ENCODE measurements at places on chromosomes 4 and X.

GRCh38 chr4:109125084-109125483 lies 177.4 kb downstream of the COL25A1 start:
- DNase-seq: no peak

DNA sequence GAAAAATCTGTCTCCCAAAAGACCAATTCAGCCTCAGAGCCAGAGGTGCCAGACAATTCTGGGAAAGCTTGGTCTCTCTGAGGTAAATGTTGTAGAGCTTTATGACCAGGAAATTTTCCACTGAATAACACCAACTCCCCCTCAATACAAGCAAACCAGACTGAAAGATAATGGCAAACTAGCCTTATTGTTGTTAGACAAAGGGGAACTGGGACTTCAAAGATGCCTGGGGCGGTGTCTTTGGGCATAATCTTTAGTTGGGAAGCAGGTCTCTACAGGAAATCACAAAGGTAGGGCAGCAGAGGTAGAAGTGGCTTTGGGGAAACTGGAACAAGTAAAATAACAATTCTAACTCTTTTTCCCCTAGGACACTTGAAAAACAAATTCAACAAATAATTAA lies 12.0 kb downstream of the COL4A6 start:
- DNase-seq: no peak

GRCh38 chrX:126719208-126719607 lies 100.3 kb upstream of the PRR32 start:
- DNase-seq: no peak

GRCh38 chr4:152356428-152357034 lies 179.4 kb downstream of the FBXW7 start:
- DNase-seq: peak; percentile 78

DNA sequence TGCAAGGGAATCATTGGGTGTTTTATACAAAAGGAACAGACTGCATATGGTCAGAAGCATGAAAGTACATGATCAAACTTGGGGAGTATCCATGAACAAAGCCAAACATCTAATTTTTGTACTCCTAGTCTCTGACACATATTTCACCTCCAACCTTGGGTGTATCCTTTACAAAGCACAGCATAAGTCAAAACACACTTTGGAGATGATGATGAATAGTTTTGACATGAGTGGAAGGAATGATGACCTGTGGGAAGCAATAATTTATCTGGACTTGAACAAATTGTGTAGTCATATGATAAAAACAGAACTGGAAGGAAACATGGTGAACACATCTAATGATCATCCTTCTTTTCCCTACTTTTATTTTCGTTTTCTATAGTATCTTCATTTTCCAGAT lies 108.7 kb upstream of the PLS3 start:
- DNase-seq: peak; percentile 27

DNA sequence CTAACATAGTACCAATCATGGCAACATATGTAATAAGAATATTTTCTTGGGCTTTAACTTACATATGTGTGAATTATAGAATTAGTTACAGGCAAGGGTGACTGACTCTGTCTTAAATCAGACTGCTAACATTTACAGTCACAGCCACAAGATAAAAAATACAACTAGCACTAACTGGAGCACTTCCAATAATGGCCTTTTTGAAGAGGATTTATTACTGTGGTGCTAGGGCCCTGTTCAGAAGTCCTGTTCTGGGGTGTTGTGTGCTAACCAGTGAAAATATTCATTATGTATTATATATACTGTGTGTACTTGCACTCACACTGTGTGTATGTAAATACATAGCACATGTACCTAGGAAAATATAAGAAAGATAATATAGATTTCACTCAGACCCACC lies 1611.2 kb downstream of the PCDH18 start:
- no peak for DNase-seq

All from amniotic epithelial cell (primary cell).